ENCODE measurements at places on chromosomes 3 and 15. TPM values are rescaled to one million over a fixed set of nuclear protein-coding genes. Genes with fewer than 3 reads are reported as not detected.

Gene ISL2
- total RNA-seq = 2.1 TPM

Gene IL16
- total RNA-seq = 0.36 TPM

Gene CILP
- 1.1 TPM for total RNA-seq

Gene CHRM5
- total RNA-seq = not detected

GRCh38 chr15:67024314-67024997 lies 40.9 kb upstream of the SMAD3 start:
- H3K4me3 ChIP-seq = no peak overlapping the region
- H3K36me3 ChIP-seq = no peaks in the 10 kb centered on the region
- peak; percentile 94 for DNase-seq
- H3K4me1 ChIP-seq = peaks cover 32% of the 10 kb centered on the region

DNA sequence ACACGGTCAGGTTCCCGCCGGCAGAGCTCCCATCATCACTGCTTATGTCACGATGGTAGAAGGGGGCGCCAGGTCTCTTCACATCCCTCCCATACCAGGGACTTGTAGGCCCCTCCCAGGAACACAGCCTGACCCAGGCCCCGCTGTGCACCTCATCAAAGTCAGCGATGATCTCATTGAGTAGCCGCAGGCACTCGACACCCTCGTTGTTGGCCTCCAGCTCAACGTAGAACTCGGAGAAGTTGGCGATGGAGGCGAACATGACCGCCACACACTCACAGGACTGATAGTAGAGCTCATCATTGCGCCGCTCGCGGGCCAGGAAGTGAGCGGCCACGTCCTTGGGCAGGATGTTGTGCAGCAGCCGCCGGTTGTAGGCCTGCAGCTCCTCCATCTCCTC lies 89.2 kb downstream of the SEC22A start:
- DNase-seq = no peak
- H3K36me3 ChIP-seq = no peaks in the 10 kb centered on the region
- peaks cover 2% of the 10 kb centered on the region for H3K27me3 ChIP-seq
- H3K4me1 ChIP-seq = no peaks in the 10 kb centered on the region
- H3K27ac ChIP-seq = no peak overlapping the region
- no peak overlapping the region for H3K4me3 ChIP-seq

DNA sequence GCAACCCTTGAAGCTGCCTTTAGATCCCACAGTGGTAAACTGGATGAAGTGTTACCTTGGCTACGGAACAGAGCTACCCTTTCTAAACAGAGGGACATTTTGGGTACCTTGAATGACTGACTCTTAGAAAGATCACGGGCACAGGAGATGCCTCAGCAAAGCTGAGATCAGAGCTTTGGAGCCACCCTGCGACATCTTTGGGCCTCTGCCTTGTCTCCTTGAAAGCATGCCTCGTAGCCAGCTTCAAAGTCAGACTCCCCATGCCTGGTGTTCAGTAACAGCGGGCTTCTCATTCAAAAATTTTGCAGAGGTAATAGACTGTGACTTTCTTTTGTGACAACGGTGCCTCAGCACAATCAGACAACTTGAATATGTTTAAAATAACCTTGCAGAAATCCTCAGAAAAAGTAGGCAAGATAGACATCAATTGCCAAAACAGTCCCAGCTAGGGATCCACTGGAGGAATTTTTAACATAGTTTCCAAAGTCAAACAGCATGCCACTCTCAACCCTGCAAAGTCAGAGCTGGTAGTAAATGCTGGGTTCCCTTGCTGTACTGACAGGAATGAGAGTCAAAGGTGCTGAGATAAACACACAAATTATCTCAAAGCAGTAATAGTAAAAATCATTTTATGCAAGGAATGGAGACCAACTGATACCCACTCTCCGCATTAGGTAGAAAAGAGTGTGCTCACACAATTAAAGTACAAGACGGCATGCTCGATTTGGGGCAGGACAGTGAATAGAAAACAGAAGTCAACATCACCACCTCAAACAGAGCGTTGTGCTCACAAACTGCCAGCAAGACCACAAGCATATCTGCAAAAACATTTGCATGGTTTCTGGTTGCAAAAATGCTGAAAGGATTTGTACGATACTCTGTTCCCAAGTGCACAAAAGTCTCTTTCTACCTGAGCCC lies 82.1 kb downstream of the MYO1E start:
- DNase-seq = no peak
- H3K36me3 ChIP-seq = no peaks in the 10 kb centered on the region
- peaks cover 41% of the 10 kb centered on the region for H3K4me1 ChIP-seq
- no peak overlapping the region for H3K4me3 ChIP-seq
- no peak overlapping the region for H3K27ac ChIP-seq

DNA sequence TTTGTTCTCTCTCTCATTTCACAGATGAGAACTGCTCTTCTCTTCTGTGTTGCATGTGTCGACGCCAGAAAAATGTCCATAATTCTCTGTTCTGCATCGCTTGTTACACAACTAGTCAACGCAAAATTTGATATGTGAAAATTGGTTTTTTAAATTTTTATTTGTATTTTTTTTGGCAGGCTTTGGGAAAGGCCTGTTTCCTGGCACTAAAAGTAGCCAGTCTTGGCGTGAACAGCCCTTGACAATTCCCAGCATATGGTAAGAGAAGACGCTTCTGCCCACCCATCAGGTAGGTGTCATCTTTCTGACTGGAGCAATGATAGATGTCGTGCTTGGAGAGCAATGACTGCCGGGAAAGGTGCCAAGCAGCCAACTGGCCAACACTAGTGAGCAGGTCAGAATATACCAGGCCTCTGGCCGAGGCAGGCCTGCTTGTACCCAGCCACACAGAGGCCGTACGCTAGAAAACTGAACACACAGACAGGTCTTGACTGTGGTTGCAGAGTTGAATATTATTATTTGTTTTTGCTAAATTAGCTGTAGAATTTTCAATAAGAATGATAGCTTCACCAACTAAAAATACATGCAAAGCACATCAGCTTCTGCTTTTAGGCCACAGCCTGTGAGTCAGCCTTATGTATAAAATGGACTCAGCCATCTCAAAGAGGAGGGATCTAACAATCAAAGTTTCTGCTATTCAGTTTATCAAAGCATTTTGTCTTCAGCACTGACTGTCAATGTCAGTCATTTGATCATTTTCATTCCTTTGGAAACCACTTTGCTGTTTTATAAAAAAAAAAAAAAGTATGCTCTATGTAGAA lies 837.5 kb downstream of the MCTP2 start:
- DNase-seq = no peak
- no peak overlapping the region for H3K27ac ChIP-seq
- no peaks in the 10 kb centered on the region for H3K4me1 ChIP-seq
- no peaks in the 10 kb centered on the region for H3K36me3 ChIP-seq
- H3K27me3 ChIP-seq = no peaks in the 10 kb centered on the region

DNA sequence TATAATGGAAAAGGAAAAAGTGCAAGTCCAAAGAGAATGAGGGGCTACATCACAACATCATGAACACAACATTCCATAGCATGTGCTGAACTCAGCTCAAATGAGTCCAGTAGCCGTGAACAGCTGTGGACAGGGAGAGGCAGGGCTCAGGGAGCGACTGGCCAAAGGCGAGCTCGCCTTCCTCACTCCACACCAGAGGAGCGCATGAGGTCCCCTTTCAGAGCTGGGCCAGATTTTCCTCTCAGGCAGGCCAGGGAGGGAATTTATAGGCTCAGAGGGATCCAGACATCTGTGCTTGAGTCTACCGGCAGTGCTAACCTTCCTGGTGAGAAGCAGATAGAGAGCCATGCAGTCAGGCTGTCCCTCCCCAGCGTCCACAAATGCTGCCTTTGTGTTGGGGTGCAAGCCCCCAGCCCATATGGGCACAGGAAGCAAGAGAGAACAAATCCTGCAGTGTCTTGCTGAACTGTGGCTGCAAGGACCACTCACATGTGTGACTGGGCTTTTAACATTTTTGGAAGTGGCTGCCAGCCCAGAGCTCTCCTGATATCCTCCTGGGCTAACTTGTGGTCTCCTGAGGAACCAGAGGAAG lies 32.5 kb downstream of the ARHGEF3 start:
- H3K27me3 ChIP-seq = no peaks in the 10 kb centered on the region
- H3K4me1 ChIP-seq = no peaks in the 10 kb centered on the region
- no peaks in the 10 kb centered on the region for H3K36me3 ChIP-seq
- H3K27ac ChIP-seq = no peak overlapping the region
- no peak overlapping the region for H3K4me3 ChIP-seq

GRCh38 chr15:81887912-81888311 lies 157.9 kb downstream of the MEX3B start:
- no peaks in the 10 kb centered on the region for H3K27me3 ChIP-seq
- H3K4me1 ChIP-seq = peaks cover 23% of the 10 kb centered on the region

DNA sequence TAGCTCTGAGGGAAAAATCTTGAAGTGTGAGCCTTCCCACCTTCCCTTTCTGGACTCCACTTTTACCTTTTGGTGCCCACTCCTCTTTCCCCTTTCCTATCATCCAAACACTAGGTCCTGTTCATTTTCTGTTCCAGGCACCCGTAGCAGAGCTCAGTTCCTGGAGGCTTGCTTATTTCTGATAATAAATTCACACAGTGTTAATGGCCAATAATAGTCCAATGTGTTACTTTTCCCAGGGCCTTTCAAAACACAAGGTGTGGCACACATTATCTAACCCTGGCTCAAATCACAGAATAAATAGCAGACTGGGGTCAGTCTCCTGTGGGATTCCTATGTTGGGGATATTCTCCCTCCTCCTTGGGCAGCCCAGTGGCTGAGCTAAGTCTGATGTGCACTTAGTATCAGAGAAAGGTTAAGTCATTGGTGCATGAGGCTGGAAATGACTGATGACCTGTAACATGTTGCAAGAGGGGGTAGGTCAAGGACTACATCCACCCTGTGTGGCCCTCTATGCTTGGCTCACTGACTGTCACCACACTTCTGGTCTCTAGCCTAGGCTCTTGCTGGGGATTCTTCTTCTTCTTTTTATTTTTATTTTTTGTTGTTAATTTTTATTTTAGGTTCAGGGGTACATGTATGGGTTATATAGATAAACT lies 43.7 kb upstream of the ROPN1 start:
- no peak for DNase-seq
- H3K4me3 ChIP-seq = no peak overlapping the region
- peaks cover 18% of the 10 kb centered on the region for H3K4me1 ChIP-seq
- H3K27ac ChIP-seq = no peak overlapping the region
- H3K27me3 ChIP-seq = no peaks in the 10 kb centered on the region

DNA sequence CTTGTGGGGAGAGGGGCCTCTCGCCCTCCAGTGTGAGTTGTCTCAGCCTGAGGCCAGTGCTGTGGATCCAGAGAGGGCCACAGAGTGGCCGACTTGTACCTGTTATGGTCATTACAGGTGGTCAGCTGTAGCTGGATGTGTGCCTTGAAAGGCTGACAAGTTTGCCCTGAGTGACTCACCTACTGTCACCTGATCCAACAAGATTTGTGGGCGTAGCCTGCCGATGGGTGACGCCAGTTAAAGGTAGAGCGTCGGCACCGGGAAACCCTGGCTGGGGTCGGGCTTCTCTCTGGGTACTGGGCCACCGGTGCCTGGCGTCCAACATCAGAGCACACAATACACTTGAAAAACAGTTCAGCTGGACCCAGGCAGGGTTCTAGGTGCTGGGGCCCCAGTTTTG lies 2.8 kb upstream of the ISG20 start:
- peaks cover 21% of the 10 kb centered on the region for H3K4me1 ChIP-seq
- H3K27ac ChIP-seq = peak overlapping the region; percentile 39
- no peak for DNase-seq
- H3K4me3 ChIP-seq = no peak overlapping the region
- peaks cover 20% of the 10 kb centered on the region for H3K36me3 ChIP-seq

DNA sequence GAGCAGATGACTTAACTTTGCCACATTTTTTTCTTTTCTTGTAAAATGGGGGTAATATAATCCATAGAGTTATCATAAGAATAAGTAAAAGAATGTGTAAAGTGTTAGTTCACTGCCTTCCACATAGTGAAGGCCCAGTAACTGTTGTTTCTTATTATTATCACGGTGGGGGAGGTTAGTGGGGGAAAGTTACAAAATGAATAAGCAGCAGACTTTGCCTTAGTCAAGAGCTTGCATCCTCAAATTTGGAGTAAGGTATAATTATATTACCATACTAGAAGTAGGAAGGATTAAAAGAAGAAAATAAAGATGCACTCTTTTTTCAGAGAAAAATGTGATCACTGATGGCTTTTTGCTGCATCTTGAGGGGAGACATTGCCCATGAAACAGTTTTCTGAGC lies 247.6 kb downstream of the PTPRG start:
- no peaks in the 10 kb centered on the region for H3K27me3 ChIP-seq
- DNase-seq = no peak
- no peak overlapping the region for H3K4me3 ChIP-seq
- no peaks in the 10 kb centered on the region for H3K36me3 ChIP-seq
- H3K4me1 ChIP-seq = no peaks in the 10 kb centered on the region
- no peak overlapping the region for H3K27ac ChIP-seq

GRCh38 chr15:68888419-68888818 lies 41.9 kb upstream of the SPESP1 start:
- DNase-seq = no peak
- no peaks in the 10 kb centered on the region for H3K36me3 ChIP-seq
- H3K27me3 ChIP-seq = peaks cover 2% of the 10 kb centered on the region
- no peak overlapping the region for H3K27ac ChIP-seq
- H3K4me1 ChIP-seq = peaks cover 3% of the 10 kb centered on the region

DNA sequence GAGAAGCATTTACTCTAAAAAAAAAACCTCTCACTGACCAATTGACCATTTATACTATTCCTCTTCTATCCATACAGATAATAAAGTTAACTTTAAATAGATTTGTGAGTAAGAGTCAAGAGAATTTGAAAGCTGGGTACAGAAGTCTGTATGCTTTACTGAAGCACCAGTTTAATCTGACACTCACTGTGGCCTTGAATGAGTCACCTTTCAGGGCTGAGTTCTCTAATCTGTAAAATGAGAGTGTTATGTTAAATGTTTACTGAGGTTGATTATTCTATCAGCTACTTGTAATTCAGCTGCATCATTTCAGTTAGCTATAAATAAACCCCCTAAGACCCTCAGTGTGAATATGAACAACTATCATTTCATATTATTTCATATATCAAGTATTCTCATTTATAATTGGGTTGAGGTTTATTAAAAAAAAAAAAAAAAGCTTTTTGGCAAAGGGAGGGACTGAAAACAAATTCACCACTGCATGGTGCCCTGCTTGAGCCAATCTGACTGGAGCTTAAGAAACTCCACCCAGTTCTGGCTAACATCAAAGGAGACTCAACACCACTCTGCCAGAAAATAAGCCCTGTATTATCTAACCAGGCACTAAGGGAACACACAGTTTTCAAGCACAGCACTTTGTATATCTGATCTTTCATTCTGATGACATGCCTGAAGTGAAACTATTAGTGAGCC lies 2.8 kb downstream of the MAP4 start:
- H3K27me3 ChIP-seq = no peaks in the 10 kb centered on the region
- H3K4me1 ChIP-seq = peaks cover 36% of the 10 kb centered on the region
- H3K27ac ChIP-seq = peak overlapping the region; percentile 56

Data from astrocyte (in vitro differentiated cells and primary cell).